Anterior cingulate cortex (tissue), 58 donors: ENCODE measurements at places on chromosomes 6 and 20.

GRCh38 chr6:8857160-8857559, 421.8 kb upstream of the SLC35B3 start:
- DNase-seq, result no peak

- no peak for DNase-seq
These were observed 37.0 kb downstream of the RNF217 start for GRCh38 chr6:124999105-124999764.

DNA sequence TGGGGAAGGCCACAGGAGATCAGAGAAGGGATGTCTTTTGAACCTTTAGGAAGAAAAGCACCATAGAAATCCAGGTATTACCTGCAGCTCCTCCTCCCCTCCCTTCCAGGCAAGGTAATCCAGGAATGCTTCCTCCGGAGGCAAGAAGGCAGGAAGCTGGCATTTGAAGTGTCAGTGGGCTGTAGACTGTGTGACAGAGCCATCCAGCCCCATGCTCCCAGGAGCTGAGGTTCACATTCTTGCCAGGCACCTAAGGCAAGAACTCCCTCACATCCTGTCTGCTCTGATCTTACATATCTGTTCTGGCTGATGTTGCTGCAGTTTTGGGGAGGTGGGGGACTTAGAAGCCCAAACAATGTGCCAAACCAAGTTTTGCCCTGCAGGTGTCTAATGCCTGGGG, 27.8 kb upstream of the SCUBE3 start:
- DNase-seq, result no peak

DNA sequence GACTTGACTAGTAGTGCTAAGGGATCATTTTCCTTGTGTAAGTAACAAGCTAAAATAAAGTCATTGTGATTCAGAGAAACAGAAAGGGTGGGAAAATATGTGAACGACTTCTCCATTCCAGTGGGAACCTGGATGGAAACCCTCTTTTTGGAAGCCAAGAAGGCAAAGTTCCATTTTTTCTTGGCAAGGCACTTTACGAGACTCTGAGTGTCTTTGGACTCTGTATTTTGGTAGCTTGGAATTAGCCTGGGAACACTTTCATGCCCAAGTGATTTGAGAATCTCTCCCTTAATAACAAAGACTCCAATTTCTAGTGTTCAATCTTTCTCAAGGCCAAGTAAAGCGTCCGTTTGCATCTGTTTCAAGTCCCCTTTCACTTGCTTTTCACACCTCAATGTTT, 100.5 kb upstream of the SASH1 start:
- DNase-seq, result no peak

DNA sequence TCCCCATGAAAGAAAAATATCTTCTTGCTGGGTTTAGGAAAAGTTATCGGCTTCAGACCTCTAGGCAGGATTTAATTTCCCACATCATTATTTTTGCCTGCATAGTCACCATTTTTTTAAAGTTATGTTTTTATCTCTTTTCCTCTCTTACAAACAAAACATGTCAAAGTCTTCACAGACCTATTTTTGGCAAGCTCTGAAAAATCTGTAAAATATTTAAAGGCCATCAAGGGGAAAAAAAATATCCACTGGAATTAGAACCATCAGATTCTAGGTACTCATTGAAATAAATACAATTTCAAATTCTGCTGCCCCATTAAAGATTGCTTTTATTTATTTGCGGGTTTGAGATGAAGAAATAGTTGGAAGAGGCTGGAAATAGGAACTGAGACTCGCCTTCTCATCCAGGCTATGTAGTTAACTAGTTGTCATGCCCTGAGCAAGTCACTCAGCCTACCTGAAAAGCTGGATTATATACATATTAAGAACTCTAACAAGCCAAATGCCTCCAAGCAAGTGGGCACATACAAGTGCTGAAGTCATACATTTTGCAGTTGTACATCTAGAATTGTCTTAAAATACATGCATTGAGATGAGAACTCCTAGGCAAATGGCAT, 101.7 kb upstream of the SASH1 start:
- no peak for DNase-seq

DNA sequence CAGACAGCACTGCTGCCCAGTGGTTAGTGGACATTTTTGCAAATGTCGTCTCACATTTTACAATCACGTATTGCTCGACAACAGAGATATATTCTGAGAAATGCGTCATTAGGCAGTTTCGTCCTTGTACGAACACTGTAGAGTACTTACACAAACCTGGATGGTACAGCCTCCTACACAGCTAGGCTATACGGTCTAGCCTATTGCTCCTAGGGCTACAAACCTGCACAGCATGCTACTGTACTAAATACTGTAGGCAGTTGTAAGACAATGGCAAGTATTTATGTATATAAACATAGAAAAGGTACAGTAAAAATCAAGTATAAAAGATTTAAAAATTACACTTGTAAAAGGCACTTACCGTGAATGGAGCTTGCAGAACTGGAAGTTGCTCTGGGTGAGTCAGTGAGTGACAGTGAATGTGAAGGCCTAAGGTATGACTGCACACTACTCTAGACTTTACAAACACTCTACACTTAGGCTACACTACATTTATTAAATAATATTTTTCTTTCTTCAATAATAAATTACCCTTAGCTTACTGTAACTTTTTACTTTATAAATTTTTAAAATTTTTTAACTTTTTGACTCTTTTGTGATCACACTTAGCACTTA, 43.1 kb downstream of the ALDH5A1 start:
- DNase-seq, result no peak

- DNase-seq, result no peak
These were observed 159.3 kb upstream of the CENPW start for GRCh38 chr6:126180585-126180984.

DNA sequence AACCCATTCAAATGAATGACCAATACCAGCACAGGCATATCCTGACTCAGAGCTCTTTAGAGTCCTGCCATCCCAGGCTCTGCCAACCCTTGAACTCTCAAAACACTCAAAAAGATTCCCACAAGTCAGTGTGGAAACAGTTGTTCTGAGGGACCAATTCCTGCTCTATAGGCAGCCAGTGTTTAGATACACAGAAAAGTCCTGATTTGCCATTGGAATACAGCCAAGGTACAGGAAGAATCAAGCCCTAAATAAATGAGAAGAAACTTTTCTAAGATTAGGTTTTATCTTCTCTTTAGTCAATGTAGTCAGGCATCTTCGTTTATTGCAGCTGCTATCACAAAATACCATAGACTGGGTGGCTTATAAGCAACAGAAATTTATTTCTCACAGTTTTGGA, 626.8 kb upstream of the ARID1B start:
- DNase-seq, result no peak

DNA sequence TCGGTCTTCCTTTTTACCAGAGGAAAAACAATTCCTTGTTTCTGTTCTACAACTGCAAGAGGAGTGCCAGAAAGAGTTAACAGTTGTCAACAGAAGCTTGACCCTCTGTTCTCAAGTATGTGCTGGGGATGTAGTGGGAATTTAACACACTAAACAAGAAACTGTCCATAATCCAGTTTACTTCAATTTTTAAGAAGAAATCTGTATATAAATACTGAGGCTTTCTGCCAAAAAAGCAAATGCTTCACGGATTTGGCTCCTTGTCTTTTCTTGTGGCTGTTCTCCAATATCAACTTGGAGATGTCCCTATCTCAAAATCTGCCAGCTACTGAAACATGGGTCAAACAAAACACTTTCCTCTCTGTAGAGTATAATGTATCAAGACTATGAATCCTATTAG, 26.8 kb downstream of the REV3L start:
- no peak for DNase-seq

DNA sequence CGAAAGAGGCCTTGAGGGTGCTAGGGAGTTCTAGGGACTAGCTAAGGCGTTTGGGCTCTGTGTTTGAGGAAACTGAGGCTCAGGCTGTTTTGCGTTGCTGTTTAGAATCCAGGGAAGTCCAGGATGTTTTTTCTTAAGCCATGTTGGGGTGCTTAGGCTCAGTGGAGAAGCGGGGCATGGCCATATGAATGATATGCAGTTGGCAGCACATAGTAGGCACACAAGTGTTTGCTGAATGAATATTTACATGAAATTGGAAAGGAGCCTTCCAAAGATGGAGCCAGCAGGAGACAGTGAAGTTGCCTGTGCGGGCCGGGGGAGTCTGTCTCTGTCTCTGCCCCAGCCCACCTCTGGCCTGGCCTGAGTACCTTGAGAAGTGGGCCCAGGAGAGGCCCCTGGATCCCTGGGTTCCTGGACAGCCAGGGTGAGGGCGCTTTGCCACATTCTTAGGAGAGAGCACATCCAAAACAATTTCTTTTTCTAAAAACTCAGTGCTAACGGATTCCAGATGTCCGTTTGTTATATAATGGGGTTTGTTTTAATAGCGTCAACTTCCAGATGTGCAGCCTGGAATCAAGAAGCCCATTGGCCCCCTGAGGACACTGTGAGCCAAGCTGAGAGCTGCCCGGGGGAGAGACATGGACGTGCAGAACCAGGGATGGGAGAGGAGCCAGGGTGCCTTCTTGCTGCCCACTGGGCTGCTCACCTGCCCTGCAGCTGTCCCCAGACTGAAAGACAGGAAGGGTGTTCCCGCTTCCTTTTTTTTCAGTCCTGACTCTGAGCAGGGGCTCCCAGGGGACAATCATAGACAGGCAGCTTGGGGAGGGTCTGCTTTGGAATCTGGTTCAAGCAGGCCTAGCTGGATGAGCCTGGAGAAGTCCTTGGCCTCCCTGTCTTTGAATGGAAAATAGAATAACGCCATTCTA, 20.1 kb upstream of the EMILIN3 start:
- DNase-seq, result no peak

- DNase-seq, result no peak
These were observed 74.1 kb upstream of the MC3R start for GRCh38 chr20:56174416-56174815.

- no peak for DNase-seq
These were observed 43.0 kb upstream of the NELFCD start for GRCh38 chr20:58938078-58938477.

DNA sequence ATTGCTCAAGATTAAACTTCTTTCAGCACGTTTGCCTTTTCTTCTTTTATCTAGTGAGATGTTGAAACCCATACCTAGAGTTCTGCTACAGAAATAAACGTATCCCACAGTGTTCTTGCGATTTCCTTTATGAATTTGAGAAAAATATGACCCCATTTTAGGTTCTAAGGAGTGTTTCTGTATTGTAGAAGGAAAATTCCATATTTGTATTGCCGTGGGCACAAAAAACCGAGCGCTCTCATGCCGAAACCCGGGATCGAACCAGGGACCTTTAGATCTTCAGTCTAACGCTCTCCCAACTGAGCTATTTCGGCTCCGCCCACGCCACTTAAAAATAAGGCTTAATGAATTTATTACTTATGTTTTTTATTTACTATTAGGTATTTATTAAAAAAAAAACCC, 23.7 kb downstream of the ZNF311 start:
- peak; percentile 33 for DNase-seq

- no peak for DNase-seq
These were observed 402 bp downstream of the OSBPL2 start for GRCh38 chr20:62238569-62239277.

DNA sequence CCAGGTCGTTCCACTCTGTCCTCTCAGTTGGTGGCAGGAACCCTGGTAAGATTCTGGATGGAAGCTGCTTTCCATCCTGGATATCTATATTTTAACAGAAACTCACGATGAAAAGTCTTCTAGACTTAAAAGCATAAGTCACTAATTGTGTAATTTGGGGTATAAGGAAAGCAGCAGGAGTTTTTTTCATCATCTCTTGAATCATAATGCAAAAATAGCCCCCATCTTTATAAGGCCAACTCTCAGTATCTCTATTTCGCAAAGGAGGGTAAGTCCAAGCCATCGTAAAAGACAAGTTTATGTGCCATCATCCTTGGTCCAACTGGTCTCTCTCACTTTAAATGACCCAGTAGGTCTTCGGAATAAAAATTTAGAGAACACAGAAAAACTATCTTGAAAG, 95.1 kb downstream of the FAM50B start:
- no peak for DNase-seq

DNA sequence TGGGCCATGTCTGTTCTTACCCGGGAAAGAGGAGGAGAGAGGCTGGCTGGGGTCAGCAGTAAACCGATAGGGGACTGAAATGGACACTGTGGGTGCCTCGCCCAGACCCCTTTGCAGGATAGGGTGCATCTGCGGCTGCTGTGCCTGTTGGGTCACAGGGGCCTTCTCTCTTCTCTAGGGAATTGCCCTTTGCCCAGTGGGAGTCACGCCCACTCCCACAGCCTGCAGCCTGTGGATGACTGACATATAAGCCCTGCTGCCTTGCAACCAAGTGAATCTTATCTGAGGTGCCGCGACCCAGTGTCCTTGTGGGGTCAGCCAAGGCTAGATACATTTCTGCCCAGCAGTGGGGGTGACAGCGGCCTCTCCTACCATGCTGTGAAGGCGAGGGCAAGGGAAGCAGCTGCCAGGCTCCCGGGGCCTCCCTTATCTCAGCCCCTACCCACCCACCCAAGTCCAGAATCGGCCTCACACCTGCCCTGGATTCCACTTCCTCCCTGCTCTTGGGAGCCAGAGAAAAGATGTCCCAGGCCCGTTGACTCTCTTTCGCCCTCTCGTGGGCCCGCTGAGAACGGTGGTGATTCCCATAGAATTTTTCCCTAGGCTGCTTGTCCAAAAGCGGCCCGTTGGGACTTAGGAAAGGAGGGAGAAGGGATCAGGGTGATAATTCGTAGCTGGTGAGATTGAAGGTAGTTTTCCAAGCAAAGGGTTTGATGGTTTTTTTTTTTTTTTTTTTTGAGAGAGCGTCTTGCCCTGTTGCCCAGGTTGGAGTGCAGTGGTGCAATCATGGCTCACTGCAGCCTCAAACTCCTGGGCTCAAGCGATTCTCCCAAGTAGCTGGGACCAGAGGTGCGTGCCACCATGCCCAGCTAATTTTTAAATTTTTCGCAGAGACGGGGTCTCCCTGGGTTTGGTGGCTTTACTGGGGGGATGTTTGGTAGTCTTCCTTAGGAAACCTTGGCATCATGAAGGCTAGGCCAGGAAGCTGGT, 76.4 kb upstream of the RNF24 start:
- DNase-seq, result peak; percentile 13

- DNase-seq, result no peak
These were observed 82.3 kb downstream of the CEBPB start for GRCh38 chr20:50272724-50273446.

DNA sequence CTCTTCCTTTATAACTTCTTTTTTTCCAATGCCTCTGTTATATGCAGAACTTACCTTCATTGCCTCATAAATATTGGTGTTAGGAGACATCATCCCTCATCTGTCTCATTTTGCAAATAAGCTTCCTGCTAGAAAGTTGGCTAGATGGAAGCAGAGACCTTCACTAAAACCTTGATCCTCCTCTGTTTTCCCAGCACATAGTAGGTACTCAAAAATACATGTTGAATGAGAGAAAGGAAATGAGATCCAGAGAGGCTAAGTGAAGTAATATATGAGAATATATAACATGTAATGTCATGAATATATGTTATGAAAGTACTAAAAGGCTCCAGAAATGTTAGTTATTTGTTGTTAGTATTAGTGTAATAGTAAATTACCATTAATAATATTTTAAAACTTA, 91.9 kb downstream of the CDKAL1 start:
- no peak for DNase-seq

- no peak for DNase-seq
These were observed 122.4 kb upstream of the EXOC2 start for GRCh38 chr6:815348-815738.

GRCh38 chr6:52419809-52420667, at the start of gene EFHC1:
Gene EFHC1 (plus strand): TSS chr6:52420342. CDS start chr6:52420411, 69 bp downstream.
- DNase-seq, result peak; percentile 98
